ENCODE measurements at places on chromosomes 12 and 14.

DNA sequence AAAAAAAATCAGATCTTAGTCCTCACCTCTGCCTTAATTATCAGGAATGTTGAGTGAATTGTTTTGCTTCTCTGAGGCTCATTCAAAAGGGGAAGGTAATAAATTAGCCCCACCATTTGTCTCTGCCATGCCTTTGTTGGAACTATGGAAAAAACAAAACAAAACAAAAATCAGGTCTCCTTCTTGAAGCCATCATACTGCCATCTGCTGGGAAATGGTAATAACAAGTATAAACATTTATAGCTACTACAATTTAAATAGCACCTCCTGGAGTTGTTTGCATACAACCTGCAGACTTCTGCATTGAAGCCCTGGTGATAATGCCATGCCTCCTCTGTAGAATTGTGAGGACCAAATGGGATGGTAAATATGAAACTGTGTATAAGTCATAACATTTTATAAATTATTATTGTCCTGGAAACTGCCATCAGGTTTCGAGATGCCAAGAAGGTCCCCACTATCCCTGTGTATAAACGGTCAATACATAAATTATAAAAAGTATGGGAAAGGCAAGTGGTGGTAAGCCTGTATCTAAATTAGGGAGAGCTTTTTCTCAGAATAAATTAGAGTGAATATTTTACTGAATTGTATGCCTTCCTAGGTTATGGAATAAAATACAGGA is 87.2 kb upstream of the FGD4 start:
- no peak for DNase-seq

- no peak for DNase-seq
Measured at GRCh38 chr14:97747316-97747715, 950.1 kb downstream of the VRK1 start.

GRCh38 chr12:72272091-72272661 is at the start of gene TRHDE:
TSS of gene TRHDE (plus strand) at chr12:72272370. CDS start at chr12:72272644, 274 bp downstream.
- DNase-seq, result peak; percentile 44

- no peak for DNase-seq
Measured at GRCh38 chr12:128155571-128155970, 111.4 kb upstream of the TMEM132C start.

GRCh38 chr12:127381043-127381668 is 885.8 kb upstream of the TMEM132C start:
- peak; percentile 73 for DNase-seq

DNA sequence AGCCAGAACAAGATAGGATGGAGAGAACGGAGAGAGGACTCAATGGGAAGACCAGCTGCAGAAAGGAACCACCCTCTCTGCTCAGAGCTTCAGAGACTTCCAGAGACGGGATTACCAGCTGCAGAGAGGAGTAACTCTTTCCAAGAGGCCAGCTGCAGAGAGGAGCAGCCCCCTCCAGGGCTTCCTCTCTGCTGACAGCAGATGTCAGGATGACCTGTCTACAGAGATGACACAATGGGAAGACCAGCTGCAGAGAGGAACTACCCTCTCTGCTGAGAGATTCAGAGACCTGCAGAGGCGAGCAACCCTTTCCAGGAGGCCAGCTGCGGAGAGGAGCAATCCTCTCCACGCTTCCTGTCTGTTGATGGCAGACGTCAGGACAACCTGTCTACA is 61.8 kb downstream of the KLRG1 start:
- no peak for DNase-seq

DNA sequence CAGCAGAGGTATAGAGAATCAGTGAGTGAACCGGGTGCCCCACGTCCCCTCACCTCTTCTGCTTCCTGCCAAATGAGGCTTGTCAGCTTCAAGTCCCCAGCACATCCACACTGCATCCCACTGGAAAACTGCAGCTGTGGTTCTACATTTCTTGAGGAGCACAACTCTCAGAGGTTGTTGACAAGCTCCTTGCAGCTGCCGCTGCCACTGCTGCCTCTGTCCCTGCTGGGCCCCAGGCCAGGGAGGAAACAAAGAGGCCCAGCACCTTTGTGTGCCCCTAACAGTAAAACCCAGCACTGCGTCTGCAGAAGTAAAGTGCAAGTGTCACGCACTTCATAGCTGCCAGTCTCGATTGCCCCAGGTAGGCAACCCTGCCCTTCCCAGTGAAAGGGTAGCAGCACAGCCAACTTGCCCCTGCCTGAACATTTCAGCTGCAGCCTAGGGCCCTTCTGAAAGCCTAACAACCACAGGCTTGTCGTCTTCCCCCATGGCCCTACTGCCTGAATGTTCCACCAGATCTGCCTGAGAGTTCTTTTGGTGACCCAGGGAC is 1162.1 kb upstream of the USP15 start:
- DNase-seq, result no peak

- no peak for DNase-seq
Measured at GRCh38 chr12:121190523-121191031, 19.4 kb upstream of the P2RX4 start.

DNA sequence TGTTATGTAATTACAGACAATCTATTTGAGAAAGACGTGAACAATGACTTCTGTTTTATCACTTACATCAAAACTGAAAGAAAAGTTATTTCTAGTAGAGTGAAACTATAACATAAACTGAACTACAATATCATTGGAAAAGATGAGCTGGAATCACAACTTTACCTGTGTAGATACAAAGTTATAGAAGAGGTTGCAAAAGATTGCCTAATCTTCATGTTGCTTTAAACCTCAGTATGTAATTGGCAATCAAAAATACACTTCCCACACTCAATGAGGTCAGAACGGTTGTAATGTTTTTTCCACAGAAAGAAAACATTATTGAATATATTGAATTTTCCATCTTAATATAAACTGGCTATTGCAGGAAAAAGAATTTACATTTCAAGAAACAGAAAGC is 37.7 kb upstream of the GXYLT1 start:
- no peak for DNase-seq

DNA sequence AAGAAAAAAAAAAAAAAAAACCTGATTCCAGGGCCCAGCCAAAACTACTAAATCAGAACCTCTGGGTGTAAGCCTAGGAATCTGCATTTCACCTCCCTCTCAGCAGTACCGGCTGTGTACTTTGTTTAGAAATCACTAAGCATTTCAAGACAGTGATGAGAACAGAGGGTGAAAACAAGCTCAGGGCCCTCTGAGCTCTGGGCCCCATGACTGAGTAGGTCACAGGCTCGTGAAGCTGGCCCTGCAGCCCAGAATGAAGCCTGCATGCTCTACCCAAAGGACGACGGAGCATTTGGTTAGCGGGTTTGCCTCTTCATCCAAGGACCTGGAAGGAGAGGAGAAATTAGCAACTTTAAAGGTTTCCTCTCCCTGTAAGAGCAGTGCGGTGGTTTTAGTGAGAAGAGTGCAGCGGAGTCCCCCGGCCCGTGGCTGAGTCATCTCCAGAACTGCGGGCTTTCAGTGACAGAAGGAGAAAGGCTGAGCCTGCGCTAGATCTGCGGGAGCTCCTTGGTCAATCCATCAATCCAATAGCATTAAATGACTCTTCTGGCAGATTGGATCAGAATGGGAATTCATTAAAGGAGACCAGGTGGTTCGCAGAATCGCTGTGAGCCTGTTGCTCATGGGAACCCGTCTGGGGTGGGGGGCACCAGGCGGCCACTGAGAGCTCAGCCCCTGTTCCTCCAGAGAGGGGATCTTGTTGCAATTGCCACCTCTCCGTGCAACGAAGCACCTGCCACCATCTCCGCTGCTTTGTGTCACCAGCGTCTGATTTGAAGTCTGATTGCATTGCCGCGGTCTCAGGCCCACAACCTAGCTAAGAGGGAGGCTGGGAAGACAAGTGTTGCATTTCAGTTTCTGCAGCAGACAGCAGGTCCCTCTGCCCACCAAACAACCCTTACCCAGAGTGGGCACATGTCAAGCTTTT is 7.3 kb downstream of the IL31 start:
- DNase-seq, result no peak

DNA sequence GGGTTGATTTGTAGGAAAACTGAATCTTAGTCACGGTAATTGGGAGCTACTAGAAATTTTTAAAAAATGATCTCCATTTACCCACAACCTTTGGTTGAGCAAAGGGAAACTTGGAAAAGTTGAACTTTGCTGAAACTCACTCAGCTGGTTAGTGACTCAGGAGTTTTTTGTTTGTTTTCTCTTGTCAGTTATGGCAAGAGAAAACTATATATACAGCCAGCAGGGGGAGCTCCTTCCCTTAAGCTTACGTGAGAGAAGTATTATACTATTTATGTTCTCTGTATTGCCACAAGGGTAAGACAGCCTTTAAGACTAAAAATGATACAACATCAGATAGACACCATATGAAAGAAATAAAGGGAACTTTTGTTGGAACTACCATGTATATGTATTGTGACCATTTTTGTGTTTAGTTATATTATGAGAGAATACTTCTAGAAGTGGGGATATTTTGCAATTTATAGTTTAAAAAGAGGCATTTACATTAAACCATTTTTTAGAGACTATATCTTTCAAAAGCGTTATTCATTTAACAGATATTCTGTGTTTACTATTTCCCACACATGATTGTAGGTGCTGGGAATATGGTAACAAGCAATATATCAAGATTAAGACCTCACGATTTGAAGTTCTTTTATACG is 28.1 kb upstream of the TBC1D30 start:
- DNase-seq, result peak; percentile 29

GRCh38 chr12:87439990-87440827 is 589.0 kb downstream of the C12orf50 start:
- no peak for DNase-seq

DNA sequence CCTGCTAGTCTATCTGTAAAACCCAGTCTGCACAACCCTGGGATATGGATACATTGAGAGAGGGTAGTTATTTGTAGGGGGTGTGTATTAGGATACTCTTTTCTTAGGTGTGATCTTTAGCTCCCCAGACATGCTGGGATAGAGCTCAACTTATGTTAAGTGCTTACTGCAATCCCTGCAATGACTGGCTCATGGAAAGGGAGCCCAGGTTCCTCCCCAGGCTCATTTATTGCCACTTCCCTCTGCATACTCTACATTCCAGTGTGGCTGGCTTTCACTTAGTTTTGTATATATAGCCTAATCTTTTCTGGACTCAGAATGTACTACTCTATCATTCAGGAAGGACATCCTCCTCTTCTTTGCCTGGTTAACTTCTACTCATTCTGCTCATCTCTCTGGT is 172.0 kb downstream of the SYT10 start:
- no peak for DNase-seq

- no peak for DNase-seq
Measured at GRCh38 chr12:64673490-64674169, 63.3 kb downstream of the RASSF3 start.

DNA sequence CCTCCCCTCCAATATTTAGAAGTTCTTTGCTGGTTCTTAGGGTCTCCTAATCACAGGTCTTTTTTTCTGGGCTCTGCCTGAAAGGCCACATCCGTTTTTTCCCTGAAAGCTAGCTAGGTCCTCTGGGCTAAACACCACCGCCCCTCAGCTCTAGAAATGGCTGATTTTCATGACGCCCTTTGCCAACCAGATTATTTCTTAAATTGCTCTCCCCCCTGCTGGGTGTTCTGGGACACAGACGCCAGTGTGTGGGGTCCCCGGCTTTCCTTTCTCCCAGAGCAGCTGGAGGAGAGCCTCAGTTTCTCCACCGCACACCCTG is 45.3 kb upstream of the ATP23 start:
- DNase-seq, result no peak

- no peak for DNase-seq
Measured at GRCh38 chr12:47236109-47236714, 156.5 kb upstream of the AMIGO2 start.

GRCh38 chr14:35742032-35742371 is 67.1 kb downstream of the RALGAPA1 start:
- no peak for DNase-seq

GRCh38 chr14:44463356-44464004 is 43.6 kb downstream of the FSCB start:
- DNase-seq, result no peak

GRCh38 chr12:45166056-45166455 is 49.8 kb upstream of the ANO6 start:
- no peak for DNase-seq

GRCh38 chr14:72894623-72895378 is 900 bp upstream of the DPF3 start:
- DNase-seq, result no peak

DNA sequence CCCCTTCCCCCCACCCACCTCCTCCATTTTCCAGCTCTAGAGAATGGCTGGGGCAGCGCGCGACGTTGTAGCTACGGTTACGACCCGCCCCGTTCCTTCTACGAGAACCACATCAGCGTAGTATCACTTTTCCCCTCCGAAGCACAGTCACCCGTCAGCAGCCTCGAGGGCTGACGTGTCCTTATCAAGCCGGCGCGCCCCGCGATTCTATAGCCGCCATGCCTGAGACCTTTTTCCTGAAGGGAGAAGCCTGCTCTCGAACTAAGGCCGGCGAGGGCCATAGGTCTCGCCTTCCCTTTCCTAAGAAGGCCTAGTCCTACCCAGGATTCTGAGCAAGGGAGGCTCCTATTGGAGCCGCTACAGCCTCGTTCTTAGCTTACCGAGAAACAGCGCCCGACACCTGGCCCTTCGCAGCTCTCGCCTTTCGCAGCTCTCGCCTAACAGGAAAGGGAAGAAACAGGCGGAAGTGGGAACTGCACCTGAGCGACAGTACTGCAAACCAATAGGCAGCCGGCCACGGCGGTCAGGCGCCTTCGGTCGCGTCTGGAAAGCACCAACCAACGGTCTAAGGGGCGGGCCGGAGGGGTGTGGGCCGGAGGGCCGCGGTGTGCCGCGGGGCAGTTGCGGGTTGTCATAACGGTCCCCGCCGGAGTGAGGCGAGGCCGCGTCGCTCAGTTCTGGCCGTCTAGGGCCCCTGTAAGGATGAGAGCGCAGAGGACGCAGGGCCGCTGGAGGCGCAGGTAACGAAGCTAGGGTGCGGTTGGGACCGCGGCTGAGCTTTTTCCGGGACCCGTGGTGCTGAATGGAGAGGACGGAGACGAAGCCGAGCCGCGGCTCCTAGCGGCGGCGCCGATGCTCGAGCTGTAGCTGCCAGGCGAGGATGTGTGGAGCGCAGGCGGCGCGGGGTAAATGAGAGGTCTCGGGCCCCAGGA is at the start of the genes MGAT2 and RPL36AL:
TSS of gene MGAT2 (plus strand) at position 618 of the 932 bp plus-strand sequence. CDS start 470 bp downstream, outside the sequence.
TSS of gene RPL36AL (minus strand) at position 445 of the 932 bp plus-strand sequence. CDS start 1,522 bp downstream, outside the sequence.
- peak; percentile 96 for DNase-seq

- DNase-seq, result no peak
Measured at GRCh38 chr14:27228053-27228452, 630.2 kb upstream of the NOVA1 start.

DNA sequence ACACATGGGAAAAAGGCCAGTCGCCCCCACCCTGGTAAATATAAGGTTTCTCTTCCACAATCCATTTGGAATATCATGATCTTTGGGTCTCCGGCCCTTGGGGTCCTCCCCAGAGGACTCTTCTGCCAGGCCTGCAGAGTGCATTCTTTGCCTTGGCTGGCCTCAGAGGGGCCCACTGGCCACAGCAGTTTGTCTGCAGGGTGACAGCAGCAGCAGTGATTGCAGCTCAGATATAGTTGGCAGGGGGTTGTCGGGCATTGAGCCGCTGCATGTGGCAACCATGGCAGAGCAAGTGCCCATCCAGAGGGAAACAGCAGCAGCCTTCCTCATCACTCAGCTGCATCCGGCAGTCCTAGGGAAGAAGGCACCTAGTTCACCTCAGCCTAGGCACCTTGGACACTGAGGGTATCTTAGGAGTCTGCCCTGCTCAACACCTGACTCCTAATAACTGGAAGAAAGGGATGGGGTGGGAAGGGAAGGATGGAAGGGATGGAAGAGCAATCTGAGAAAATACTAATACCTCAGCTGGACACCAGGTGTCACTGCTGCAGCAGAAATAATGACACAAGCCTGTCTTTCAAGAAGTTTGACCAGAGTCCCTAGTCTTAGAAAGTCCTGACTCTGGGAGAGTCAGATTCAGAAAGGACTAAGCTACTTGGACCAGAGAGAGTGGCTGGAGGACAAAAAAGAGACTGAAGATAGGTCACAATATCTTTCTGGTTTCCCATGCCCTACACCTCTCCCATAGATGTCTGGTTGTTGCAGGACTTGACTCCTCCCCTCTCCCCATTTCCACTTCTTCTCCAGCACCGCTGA is 8.9 kb downstream of the AJUBA start:
- DNase-seq, result no peak

GRCh38 chr12:62731055-62731820 is 203.7 kb downstream of the PPM1H start:
- DNase-seq, result no peak
